ENCODE measurements at places on chromosomes 2 and 18. TPM values are rescaled to one million over a fixed set of nuclear protein-coding genes. Genes with fewer than 3 reads are reported as not detected.

DNA sequence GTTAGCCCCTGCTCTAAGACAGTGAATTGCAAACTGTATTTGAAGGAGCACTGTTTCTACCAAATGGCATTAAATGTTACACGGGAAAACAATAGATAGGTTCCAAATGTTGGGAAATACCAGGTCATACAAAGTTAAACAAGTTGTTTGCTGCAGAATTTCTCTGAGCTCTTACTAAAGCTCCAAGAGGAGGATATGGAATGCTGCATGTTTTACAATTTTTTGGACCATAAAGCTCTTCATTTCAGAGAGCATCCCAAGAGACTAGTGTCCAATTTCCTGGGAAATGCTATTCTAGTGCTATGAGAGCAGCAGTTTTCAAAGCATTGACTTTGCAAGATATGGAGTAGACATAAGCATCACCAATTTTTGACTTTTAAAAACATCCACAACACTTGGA lies 155.6 kb upstream of the CCDC68 start:
- no peak for DNase-seq

Gene PRADC1
- total RNA-seq: 12.4 TPM

- no peak for DNase-seq
Measured at GRCh38 chr2:237724811-237725478, 73.6 kb upstream of the RBM44 start.

DNA sequence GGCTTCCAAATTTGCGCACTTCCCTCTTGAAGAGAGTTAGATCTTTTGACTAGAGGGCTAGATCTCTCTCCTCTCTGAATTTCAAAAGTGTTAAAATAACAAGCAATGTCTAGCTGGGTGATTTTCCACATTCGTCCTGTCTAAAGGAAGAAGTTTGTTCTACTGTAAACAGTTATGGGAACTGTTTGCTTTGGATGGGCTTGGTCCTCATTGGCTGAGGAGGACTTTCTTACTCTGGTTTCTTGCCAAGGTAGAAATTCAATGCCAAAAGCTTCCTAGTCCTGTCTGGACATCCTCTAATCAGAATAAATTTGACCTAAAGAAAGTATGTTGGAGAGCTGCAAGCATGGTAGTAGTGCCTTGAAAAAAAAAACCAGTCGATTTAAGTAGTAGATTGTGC lies 47.4 kb upstream of the RAPH1 start:
- no peak for DNase-seq

DNA sequence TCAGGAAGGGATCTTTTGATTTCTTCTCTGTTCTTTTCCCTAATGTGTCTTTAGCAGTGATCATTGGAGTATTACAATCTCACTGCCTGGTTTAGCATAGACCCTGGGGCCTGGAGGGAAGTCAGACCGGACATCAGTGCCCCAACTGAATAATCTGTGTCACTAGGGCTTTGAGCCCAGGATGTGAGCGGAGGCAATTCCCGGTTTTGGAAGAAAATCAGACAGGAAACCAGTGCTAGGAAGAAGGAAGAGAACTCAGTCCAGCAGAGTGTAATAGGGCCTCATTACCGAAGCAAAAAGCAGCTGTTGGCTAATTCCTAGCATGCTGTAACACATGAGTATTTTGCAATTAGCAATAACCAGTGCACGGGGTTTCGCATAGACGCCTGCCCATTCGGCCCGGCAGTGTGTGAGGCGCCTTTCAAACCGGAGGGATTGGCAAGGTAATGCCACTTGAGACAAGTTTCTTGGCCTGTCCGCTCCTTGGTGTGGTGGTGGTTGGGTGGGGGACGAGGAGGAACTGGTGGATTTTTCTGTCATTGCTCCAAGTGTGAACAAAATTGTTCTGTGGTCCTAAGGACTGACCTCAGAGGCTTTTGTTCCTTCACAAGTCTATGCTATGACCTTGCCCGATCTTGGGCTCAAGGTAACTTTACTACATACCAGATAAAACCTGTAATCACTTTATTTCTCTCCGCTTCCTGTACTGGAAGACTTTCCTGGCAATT lies 2.8 kb downstream of the FOSL2 start:
- DNase-seq: peak; percentile 77

DNA sequence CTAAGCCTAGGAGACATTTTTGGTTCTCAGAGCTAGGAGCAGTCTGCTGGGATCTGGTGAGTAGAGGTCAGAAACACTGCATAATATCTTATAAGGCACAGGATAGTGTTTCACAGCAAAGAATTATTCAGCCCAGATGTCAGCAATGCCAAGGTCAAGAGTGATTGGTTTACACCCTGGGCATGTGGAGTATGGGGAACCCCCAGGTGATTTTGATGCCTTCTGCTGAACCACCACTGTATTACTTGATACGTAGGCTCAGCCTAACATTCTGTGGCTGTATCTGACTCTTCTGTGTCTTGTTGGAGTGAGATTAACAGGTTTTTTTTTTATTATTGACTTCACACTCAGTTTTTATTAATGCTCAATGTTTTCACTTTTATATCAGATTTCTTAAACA lies 6.0 kb downstream of the DDX18 start:
- no peak for DNase-seq

DNA sequence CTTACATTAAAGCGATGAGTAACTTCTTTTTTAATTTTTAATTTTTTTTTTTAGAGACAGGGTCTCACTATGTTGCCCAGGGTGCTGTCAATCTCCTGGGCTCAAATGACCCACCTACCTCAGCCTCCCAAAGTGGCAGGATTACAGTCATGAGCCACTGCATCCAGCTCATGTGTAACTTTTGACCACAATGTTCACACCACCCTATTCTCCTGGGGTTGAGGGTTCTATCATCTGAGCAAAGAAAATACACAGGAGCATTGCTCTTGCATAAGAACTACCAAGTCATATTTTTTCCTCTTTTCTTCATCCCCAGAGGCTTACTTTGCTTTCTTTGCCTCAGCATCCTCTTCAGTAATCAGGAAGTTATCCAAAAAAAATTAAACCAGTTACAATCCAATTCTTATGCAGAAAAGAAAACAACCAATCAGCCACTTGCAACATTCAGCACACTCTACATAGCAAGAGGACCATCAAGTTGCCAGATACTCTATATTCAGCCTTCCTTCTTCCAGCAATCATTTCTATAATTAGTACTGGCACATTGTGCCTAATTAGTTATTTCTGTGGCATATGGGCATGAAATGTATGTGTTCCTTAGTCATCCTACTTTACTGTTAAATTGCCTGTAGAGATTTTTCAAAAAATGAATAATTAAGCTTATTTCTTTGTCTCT lies 345.6 kb downstream of the AKAIN1 start:
- no peak for DNase-seq

DNA sequence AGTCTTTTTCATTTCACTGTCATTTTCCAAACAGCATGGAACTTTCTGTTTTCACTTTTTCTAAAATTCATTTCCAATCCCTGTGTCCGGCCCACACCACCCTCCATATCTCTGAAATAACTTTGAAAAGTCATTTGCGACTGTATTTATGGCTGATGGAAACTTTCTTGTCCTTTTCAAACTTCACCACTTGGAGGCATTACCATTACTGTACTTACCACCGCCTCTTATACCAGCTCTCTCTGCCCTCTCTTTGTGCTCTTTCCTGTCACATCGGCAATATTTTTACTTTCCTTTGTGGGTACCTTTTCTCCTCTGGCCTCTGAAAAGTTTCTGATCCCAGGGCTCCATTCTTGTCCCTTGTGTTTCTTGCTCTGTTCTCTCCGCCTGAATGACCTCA lies 39.5 kb upstream of the IL1RL1 start:
- DNase-seq: no peak

DNA sequence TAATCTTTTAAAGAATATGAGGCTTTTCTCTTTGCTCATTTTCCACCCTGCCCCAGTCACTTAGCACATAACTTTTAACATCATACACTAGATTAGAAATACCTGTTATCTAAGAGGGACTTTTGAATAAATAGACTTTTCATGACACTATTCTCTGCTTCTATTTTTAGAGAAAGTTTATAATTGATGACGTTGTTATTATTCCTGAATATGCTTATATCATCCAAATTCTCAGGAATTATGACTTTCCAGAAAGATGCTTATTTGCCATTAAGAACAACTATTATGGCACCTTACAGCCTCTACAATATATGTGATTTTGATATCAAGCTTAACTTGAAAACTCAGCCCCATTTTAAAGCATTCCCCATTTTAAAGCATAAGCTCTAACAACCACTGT lies 11.4 kb downstream of the TMEFF2 start:
- DNase-seq: no peak

DNA sequence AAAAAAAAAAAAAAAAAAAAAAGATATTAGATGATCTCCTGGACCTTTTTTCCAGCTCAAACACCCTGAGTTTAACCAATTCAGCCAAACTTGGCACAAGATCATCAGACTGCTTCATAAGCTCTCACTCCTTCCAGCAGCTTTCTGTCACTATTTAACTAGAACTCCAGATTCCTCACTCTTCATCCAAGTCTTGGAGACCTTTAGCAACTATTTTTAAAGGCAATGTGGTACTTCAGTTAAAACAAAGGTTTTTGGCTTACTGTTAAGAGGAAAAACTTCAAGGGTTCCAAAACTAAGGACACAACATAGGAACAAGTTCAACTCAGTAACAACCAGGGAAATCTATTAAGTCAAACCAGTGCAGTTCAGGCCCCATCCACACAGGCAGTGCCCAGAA lies 23.2 kb downstream of the LAMA1 start:
- DNase-seq: no peak

Gene LOXHD1
- total RNA-seq: 0.16 TPM

DNA sequence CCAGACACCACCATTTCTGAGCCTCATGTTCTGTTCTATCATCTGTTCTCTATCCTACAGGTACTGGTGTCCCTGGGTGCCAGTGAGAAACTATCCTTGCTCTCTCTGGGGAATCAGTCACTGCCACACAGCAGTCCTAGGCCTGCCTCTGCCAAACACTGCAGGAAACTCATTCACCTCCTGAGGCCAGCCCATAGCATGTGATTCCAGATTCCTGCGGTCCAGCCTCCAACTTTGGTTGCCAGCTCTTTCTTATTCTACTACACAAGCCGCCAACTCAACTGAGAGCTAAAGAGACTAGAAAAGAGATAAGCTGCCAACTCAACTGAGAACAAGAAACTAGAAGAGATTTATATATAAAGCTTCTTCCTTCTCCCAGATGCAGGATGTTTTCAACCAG lies 8.8 kb upstream of the TTLL4 start:
- DNase-seq: no peak

- no peak for DNase-seq
Measured at GRCh38 chr2:56191617-56192016, 7.8 kb downstream of the CCDC85A start.

GRCh38 chr2:9100080-9100876 lies 96.8 kb upstream of the MBOAT2 start:
- no peak for DNase-seq

Gene PLGLB2
- 2.5 TPM for total RNA-seq

GRCh38 chr18:24940416-24940815 lies 411.6 kb downstream of the ZNF521 start:
- DNase-seq: no peak

GRCh38 chr18:76859474-76860339 lies 37.4 kb downstream of the ZNF236 start:
- DNase-seq: no peak

DNA sequence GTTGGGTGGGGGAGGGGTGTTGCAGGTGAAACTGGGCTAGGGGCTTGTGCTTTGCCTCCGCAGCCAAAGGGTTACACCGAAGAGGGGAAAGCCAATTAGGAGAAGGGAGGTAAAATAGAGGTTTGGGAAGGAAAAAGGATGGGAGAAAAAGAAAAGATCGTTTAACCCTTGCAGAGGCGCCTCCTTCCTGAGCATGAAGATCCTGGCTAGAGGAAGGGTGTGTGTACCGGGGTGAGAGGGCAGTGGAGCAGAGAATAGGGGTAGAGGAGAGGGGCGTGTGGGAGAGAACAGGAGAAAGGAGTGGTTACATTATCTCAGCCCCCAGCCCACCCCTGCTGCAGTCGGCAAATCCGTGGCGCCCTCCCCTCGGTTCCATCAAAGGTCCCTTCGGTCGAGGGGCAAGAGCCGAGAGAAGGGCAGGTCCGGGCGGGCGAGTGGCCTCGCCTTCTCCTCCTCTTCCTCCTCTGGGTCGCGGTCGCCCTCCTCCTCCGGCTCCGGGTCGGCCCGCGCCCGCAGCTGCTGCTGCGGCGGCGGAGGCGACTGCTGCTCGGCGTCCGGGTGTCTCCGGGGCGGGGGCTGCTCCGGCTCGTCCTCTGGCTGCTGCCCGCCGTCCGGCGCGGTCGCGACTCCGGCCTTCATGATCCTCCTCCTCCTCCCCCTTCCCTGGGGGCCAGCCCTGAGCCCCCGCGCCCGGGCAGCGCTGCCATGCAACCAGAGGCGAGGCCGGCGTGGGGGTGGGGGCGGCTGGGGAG lies 1.1 kb downstream of the MARCHF4 start:
- DNase-seq: no peak

Gene RTN4
- total RNA-seq: 357 TPM

DNA sequence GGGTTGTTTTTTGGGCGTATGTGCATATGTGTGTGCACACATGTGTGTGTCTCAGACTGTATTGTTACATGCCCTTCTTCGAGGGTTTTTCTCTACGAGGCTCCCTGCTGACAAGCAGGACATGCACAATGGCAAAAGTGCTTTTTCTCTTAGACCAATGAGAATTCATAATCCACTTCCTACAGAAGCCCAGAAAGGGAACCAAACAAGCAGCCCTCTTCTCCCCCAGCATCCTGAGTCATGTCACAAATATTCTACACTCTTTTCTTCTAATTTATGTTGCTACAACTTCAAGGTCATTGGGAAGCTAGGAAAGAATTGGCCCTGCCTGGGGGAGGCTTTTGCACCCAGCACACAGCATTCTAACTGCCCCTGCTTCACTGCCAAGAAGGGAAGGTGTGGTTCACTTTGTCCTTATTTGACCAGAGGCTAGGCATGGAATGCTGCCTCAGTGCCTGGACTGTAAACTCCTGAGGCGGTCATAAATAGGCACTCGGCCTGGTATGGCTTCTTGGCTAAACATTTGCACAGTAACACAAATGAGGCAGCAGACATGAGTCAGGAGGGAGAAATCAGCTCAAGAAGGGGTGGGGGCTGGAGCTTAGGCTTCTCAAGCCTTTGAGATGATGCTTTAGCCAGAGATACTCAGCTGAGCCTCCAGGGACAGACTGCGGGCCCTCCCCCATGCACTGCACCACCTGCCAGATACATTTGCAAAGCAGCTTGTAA lies 92.7 kb upstream of the KLF7 start:
- peak; percentile 87 for DNase-seq

Gene REG3A
- total RNA-seq: 8.3 TPM

DNA sequence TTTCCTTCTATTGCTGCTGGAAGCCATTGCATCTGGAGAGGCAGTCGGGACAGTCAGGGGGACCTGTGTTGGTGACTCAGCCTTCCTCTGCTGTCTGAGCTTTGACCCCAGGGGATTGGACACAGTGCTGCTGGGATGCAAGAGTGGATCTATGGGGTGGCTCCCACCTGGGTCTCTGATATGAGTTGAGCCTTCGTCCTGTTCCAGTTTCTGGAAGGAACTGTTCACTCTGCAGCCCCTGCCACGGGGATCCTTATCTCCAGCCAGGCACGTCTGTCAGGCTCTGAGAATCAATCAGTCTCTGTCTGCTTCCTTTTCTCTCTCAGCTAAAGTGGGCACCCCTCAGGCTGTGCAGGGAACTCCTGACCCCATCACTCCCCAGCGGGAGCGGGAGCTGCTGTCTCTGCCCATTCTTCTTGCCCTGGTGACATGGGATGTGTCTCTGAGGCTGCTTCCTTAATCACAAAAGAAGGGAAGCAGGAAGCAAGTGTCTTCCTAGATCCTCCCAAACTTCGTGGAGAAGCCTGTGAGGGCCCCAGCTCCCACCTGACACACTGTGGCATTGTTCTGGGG lies 51.7 kb downstream of the ARHGAP28 start:
- no peak for DNase-seq

Gene MSTN
- total RNA-seq: 0.48 TPM

Measured in aorta (tissue), 5 donors.